ENCODE measurements at places on chromosomes 2 and 18.

GRCh38 chr2:138137949-138138348, 173.7 kb downstream of the HNMT start:
- DNase-seq = no peak

DNA sequence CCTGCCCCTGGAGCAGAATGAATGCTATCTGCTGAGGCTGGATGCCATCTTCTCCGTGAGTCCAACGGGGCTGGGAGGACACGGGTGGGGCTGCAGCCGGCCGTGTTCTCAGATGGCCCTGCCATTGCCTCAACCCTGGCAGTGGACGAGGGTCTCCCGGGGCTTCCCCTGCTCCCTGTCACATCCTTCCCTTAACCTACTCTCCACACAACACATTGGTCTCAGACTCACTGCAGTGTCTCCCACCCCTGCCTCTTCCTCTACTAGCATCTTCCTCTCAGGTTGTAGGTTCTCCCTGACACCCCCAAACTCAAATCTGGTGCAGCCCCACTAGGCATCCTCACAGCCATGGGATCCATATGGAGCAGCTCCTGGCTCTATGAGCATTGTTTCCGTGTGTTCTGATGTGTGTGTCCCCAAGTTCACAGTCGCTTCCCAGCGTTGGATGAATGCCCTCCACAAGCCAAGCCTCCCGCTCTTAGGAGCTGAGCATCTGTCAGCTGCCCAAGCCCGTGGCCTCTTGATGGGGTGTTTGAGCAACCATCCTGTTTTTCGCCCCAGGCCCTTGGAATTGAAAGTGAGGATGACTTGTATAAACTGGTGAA, 27.8 kb downstream of the OTOF start:
- DNase-seq = no peak

DNA sequence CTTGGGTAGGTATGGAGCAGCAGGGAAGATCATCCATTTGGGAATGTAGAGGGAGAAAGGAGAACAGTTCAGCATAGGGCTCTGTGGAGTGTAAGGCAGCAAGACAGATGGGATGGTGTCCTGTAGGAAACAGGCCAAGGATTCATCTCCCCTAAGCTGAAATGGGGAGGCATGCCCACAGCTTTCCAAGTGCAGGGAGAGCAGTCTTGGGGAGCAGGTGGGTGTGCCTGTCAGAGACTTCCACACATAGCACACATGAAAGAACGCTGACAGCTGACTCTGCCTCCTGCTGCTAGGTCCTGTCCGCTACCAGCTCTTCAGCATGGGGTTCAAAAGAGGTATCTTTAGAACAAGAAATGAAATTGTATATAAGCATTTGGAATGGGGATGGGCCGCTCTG, 9.0 kb downstream of the SETBP1 start:
- DNase-seq = no peak

GRCh38 chr18:78679031-78679430, 300.6 kb upstream of the SALL3 start:
- DNase-seq = no peak

All from stimulated activated CD8-positive, alpha-beta memory T cell treated with anti-CD3 and anti-CD28 coated beads, Interleukin-12 subunit alpha, Interleukin-12 subunit beta, amount 100 ng/mL, for 4 hours (primary cell).